Suppressor macrophage (primary cell): ENCODE measurements at places on chromosomes 12 and 14.
A peak's percentile ranks its signal among the peaks of the same experiment; 100 is the strongest.

DNA sequence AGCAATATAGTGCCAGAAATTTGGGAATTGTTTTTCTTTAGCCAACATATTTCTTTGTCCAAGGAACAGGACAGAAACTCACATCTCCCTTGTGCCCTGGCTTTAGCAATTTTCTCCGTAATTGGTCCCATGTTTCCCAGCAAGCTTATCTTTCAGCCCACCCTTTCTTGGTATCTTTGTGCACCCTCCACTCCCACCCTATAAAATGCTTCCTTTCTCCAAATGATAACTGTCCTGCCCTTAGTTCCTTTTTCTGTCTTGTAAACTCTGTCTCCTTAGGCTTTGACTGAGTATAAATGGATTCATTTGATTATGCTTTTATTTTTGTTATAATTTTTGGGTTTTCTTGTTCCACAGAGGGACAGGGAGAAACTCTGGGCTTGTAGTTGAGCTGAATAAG, 442.8 kb downstream of the ATP23 start:
- DNase-seq = no peak

DNA sequence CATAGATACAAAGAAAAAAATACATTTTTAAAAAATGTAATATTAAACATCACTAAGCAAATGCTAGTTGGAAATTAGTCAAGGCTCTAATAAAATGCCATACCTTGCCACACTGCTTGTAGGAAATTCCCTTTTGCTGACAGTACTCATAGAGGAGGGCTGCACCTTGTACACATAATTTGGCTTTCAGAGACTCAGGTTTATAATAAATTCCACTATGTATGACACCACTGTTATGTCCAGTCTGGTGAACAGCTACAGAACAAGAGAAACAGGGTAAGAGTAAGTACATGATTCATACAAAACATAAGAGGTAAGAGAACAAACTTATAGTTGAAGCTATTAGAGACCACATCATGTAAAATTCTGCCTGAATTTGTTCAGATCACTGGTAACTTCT, 10.1 kb downstream of the L2HGDH start:
- DNase-seq = no peak

DNA sequence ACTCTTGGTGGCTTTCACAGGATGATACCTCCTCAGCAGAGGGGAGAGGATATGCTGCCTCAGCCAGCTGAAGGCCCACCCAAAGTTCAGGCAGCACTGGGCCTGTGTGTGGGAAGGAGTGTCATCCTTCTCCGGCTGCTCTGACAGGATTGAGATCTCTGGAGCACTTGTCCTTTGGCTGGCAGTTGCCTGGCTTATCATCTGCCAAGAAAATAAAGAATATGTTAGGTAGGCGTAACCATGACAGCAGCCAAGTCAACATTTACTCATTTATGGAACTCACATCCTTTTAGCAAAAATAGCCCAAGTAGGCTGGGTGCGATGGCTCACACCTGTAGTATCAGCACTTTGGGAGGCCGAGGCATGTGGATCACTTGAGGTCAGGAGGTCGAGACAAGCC, 68.5 kb downstream of the PPFIBP1 start:
- DNase-seq = no peak

DNA sequence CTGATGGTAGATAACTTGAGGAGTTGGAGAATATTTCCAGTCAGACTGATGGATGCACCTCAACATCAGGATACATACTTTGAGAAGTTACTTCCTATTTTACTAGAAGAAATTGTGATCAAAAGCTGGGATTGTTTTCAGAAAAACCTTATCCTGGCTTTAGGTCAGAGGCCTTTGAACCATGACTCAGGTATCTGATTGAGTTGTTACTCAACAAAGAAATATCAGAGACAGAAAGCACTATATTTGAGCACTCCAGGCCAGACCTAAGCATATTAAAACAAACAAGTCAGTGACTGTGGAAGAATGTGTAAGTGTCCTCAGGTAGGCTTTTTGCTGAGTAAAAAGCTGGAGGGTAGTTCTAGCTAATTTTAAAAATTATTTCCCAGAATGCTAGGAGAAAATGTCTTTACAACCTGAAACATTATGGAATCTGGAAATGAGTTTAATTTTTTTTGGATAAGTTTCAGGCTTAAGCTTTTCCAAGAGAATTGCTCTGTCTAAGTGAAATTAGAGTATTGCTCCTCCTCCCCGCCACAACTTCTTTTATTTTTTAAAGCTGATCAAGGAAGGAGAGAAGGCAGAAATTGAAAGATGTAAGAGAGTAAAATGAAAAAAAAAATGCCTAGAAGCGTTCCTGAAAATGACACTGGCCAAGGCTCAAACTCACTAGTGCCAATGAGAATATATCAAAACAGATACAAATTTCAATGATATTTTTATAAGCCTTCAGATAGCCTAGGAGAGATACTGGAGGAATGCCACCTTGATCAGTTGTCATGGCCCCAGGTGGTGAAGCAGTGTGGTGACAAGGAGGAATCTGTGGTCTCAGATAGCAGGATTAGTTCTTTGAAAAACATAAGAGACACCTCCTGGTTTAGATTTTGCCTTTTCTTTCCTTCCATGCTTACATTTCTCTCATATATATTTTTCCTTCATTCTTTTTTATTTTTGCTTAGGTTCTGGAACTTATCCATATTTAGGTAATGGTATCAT, 790.3 kb downstream of the TMTC2 start:
- DNase-seq = no peak

- no peak for DNase-seq
These were observed 41.3 kb downstream of the FANCM start for GRCh38 chr14:45177076-45177475.

GRCh38 chr12:76183459-76184186, 99.1 kb upstream of the NAP1L1 start:
- DNase-seq = peak; percentile 85

DNA sequence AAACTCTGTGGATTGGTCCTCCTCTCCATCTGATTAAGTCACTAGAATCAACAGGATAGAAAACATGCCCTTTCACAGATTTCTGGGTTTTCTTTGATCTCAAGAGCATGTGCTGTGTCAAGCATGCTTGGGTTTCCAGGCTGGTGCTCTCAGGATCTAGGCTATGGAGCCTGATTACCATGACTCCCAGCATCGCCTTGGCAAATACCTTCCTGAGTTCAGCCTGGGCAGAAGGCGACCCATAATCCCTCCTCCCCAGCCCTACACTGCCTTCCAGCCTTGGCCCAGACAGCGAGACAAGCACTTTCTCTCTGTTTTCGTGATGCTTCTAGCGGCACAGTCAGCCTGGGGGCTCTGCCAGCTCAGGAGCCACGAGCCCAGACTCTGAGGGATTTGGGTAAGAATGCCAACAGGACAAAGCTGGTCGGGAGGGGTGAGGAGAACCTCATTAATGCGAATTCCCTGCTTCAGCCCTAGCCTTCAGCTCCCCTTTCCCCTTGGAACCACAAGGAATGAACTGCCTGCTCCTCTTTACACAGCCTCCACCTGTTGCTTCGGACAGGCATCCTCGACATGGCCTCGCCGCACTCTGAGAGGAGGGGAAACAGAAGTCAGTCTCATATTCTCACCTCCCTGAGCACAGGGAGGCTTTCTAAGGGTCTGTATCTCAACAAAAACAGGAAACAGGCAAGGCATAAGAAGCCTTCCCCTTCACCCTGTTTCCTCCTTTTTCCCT, 227.1 kb downstream of the MSRB3 start:
- DNase-seq = no peak

- DNase-seq = no peak
These were observed 392.3 kb downstream of the RAD51B start for GRCh38 chr14:68211886-68212285.

- no peak for DNase-seq
These were observed 530.0 kb downstream of the BCL11B start for GRCh38 chr14:98742001-98742400.

DNA sequence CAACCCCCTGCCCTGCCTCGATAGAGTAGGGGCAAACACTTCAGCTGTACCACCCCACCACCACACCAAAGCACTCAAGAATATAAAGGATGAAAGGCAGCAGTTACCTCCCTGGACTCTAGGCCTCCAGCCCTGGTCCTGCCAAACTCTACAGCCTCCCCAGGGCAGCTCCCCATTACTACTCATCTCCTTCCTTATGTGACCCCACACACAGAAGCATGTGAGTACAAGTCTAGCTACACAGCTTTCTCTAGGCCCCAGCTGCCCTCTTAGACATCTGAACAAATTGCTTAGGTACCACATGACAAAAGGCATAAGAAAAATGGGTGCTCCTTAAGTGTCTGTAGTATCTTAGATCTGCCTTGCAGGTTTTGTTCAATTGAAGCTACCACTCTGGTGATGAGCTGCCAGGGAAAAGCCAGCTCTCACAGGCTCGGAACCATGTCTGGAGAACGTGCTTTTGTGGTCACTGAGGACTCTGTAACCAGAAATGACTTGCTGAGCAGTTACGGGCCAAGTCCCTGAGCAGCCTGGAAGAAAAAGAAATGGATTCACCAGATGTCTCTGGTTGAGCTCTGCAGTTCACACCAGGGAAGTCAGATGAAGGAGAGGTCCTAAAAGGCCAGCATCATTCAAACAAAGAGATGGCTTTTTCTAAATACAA, 32.8 kb downstream of the FMNL3 start:
- DNase-seq = no peak

DNA sequence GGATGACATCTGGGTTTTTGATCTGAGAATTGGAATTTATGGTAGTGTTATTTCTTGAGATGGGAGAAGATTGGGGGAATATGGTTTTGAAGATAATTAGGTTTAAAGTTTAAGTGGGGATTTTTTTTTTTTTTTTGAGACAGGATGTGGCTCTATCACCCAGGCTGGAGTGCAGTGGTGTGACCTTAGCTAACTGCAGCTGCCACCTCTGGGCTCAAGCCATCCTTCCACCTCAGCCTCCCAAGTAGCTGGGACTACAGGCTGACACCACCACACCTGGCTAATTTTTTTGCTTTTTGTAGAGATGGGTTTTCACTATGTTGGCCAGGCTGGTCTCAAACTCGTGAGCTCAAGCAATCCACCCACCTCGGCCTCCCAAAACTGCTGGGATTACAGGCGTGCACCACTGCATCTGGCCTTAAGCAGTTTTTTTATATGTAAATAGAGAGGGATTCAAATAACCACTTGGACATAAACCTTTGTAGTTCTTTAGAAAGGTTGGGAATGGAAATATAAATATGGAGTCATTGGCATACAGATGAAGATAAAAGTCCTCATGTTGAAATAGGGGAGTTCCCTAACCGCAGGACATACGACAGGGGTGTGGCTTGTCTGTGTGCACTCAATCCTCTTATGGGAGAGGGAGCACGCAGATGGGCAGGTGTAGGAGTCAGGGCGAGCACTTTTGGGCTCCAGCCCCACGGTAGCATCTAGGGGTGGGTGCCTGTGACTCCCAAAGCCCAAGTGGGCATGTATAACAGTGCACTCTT, 4.7 kb downstream of the LIN52 start:
- peak; percentile 5 for DNase-seq

DNA sequence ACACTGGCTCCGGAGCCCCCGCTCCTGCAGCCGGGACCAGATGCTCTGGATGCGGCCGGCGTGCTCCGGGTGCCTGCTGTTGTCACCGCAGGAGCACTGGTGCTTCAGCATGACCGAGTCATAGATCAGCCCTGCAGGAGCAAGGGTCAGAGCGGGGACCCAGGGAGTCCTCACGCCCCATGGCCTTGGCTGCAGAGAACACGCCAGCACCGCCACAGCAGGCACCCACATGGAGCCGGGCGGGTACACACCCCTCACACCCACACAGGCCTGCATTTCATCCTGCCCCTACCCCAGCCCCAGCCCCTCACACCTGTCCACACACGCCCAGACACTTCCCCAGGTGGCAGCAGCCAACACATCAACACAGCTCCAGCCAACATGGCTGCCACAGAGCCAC, 18.8 kb downstream of the SLC48A1 start:
- DNase-seq = no peak

GRCh38 chr12:52200086-52200780, 8.4 kb upstream of the KRT80 start:
- no peak for DNase-seq

GRCh38 chr12:12807970-12808702, 5.0 kb upstream of the DDX47 start:
- DNase-seq = peak; percentile 59

- peak; percentile 57 for DNase-seq
These were observed 30.1 kb downstream of the CLEC1A start for GRCh38 chr12:10068644-10069043.

DNA sequence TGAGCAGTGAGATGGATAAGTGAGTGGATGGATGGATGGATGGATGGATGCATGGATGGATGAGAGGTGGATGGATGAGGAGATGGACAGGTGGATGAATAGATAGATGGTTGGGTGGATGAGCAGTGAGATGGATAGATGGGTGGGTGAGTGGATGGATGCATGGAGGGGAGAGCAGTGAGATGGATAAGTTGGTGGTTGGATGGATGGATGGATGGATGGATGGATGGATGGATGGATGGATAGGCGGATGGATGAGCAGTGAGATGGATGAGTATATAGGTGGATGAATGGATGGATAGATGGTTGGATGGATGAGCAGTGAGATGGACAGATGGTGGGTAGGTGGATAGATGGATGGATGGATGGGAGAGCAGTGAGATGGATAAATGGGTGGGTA, 30.6 kb downstream of the LRRC74A start:
- DNase-seq = no peak

- no peak for DNase-seq
These were observed 27.9 kb downstream of the BCL2L14 start for GRCh38 chr12:12098691-12099015.

- DNase-seq = no peak
These were observed 7.8 kb downstream of the NIN start for GRCh38 chr14:50823051-50823761.

DNA sequence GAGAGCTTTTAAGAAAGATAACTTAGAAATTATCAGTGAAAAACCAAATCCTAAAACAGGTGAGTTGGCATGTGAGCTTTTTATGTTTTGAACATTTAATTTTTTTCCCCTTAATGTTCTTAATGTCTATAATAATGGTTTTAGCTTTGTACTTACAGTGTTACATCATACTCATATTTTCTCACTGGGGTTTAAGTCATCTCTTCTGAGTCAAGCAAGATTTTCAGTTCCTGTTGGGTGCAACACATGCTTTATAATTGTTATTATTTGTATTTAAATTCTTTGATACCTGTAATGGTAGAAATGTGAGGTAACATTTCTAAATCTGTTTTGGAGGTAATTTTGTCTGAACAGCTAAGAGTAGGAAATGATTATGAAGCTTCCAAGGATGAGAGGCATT, 113.0 kb downstream of the PLEKHA5 start:
- DNase-seq = peak; percentile 51

- no peak for DNase-seq
These were observed 30.5 kb upstream of the C12orf71 start for GRCh38 chr12:27112871-27113270.
